ENCODE measurements at places on chromosomes 12 and 14.

DNA sequence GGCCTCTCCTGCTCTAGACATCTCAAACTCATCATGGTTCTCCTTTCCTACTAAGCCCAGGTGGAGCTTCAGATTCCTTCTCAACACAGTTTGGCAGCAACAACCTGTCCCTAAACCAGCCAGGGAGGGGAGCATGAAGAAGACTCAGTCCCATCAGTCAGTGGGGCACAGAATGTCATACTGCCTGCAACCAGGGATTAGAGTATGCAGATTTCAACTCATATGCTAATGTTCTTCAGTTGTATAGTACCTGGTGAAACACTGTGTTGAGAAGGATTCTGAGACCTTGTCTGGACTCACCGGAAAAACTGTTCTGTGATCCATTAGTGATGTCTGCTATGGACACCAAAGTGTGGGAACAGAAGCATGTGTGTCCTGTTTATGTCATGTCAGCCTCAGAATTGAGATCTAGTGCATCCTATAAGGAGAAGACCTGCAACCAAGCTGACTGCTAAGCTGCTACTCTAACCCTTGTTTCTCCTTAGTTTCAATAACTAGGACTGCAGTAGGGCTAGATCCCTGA is 43.6 kb downstream of the TRPV4 start:
- DNase-seq = no peak

DNA sequence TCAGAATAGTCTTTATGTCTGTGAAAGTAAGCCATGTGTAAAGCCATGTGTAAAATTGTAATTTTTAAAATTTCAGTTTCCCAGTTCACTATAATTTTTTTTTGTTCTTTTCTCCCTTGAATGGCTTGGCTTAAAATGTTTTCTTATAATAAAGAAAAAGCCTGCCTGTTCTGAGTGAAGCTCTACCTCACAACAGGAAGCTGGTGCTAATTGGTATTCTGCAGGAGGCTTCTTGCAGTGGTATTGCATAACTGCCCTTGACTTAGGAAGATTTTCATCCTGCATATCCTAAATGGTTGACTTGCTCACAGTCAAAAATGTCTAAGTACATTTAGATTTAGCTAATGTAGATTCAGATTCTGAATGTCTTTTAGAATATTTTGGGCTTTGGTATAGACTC is 49.5 kb downstream of the ATP2A2 start:
- no peak for DNase-seq

DNA sequence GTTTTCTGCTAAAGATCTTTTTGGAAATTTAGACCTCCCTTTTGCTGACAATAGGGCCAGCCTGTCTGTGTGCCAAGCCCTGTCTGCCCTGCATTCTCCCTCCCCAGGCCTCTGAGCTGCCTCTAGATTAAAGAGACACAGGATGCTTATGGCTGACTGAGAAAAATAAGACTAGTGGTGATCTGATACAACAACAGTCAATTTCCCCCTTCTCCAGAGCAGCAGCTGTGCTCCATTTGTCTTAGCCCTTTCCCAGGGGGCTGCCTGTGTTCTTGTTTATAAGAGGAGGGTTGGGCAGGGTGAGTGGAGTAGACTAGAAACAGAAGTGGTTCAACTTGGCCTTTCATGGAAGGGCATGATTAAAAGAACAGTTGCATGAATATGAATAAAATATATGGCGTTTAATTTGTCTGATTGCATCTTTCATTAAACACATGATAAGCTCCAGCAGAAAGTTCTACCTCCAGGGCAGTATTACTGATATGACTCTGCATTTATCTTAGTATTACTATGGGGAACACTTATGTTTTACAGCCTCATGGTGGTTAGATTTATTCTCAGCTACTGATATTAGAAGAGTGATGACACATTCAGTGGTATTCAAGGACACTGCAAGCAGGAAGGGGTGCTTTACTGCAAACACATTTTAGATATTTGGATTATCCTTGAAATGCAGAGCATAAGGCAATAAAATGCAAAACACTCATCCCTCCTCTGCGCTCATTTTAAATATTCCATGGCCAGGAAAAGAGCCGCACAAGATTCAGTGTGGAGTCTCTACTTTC is 150.2 kb upstream of the CLEC14A start:
- no peak for DNase-seq

DNA sequence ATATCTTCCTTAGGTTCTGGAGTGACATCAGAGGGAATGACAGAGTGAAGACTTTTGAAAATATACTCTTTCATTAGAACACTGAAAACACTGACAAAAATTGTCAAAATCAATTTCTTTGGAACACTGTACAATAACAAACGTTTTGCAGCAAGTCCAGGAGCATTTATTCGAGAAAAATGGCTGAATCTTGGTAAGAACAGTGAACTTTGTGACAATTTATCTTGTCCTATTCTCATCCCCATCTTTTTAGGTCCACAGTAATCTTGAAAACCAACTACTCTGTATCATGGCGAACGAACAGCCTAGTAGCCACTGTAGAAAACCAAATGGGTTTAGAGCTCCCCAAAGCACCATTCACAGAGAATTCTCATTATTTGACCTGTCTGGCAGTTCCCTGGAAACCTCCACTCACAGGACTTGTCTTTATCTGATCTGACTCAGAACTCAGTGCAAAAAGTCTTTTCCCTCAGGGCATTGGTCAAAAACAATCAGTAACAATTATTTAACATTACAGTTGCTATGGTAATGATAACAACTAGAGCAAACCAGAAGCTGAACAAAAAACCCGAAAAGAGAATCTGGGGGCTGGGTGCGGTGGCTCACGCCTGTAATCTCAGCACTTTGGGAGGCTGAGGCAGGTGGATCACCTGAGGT is 20.3 kb upstream of the PPP2R5E start:
- no peak for DNase-seq

DNA sequence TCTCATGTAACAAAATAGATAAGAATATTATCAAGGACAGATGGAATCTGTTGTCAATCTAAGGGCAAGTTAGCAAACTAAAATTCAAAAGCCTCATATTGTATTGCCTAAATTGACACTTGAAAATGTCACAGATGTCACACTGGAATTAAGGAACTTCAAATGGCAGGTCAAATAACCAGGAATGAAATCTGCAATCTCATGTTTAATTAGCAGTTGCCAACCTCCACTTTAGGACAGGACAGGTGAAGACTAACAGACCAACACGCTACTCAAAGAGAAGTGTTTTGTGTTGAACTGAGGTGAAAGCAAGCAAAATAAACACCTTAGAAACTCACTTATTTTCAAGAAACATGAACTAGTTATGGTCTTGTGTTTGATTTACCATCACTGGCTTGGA is 11.1 kb downstream of the KIF21A start:
- DNase-seq = no peak

- DNase-seq = no peak
These were observed 691.4 kb upstream of the TBX3 start for GRCh38 chr12:115375186-115375991.

- DNase-seq = no peak
These were observed 1.4 kb downstream of the NFKBIA start for GRCh38 chr14:35403114-35403602.

DNA sequence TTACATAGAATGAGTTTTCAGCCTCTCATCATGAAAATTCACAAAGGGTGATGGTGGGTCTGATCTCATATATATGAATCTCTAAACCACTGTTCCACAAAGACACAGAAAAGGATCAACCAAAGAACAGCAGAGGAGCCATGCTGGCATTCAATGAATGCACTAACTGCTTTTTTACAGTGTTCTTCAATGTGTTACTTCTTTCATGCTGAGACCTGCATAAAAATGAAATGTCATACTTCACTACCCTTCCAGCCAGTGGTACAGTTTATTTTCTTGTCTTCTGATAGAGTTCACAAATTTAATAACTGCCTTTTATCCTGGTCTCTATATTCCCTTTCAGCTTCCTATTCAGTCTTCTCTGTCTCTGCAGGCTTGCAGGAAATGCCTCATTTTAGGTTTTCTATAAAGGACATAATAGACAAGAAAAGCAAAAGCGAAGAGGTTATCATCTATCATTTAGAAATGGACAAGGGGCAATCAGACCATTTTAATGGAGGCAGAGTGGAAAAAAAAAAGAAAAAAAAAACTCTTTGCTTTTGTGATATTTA is 836.7 kb upstream of the FOXG1 start:
- no peak for DNase-seq

DNA sequence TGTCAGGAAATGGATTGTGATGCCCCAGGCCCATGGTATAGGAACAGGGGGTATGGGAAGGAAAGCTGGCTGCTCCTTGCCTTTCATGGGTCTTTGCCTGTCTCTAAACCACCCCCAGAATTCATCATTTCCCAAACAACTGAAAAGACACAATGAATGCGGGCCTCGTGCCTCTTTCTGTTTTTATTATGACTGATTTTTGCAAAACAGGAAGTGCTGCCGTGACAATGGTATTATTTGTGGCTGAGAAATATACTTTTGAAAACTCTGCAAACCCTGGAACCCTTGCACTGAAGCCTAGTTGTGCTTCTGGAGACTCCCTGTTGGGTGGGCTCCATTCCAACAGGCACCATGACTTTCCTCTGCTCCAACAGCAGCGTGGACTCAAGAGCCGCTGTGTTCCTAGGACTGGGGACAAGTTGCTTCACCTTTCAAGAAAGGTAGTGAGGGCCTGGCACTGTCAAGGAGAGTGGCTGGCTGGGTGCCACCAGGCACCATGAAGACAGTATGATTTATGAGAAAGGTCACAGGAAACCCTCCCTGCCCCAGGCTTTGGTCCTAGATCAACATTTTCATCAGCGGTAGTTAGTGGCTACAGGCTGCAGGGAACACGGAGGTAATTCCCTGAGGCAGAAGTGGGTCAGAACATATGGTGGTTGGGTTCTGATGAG is 4.8 kb upstream of the DGLUCY start:
- DNase-seq = no peak

- DNase-seq = no peak
These were observed 84.0 kb downstream of the LRRC9 start for GRCh38 chr14:60003991-60004390.

- no peak for DNase-seq
These were observed 368.1 kb downstream of the PDZRN4 start for GRCh38 chr12:41556176-41556575.

All from H1 (cell line).